Kasumi-1 (cell line): ENCODE measurements at places on chromosomes 7 and 10.

DNA sequence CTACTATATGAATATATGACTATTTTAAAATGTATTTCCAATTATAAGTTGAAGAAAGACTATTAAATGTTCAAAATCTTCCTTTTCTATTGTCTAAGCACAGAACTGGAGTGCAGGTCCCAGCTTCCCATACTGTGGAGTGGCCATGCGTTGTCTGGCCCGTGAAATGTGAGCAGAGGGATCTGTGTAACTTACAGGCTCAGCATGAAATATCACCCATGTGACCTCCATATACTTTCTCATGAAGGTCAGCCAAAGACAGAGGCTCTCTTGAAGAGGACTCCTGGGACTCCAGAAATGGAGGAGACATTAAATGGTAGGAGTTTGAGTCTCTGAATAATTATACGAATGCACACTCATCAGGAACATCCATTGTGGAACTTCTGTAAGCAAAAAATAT lies 92.4 kb upstream of the CAV2 start:
- DNase-seq = no peak

DNA sequence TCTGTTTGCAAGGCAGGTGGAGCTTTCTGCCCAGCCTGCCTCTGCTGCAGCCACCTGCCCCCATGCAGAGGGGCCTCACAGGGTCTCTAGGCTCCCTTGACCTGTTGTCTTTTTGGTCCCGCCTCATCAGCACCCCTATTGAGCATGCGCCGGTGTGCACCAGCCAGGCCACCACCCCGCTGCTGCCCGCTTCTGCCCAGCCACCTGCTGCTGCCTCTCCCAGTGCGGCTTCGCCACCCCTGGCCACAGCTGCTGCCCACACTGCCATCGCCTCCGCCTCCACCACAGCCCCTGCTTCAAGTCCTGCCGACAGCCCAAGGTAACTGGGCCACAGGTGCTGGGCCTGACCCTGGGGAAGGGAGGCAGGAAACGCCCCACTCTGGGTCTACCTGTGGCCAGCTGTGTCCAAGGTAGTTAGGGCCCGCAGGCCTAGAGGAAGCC lies 38.1 kb downstream of the LDB3 start:
- DNase-seq = no peak

DNA sequence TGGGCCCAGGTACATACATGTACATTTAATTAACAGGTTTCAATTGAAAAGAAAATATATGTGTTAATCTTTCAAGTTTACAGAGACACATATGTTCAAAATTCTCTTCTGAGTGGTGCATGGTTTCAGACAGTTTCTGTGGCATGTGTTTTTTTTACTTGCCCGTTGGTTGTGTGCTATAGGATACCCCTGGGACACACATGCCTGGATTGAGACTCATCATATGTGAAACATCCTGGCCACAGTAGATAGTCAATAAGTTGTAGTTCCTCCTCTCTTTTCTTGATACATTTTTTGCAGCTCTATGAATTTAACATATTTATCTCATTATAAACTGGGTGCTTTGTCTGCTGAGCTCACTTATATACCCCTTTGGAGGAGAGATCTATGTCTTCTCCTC lies 207.8 kb upstream of the CTBP2 start:
- DNase-seq = no peak

DNA sequence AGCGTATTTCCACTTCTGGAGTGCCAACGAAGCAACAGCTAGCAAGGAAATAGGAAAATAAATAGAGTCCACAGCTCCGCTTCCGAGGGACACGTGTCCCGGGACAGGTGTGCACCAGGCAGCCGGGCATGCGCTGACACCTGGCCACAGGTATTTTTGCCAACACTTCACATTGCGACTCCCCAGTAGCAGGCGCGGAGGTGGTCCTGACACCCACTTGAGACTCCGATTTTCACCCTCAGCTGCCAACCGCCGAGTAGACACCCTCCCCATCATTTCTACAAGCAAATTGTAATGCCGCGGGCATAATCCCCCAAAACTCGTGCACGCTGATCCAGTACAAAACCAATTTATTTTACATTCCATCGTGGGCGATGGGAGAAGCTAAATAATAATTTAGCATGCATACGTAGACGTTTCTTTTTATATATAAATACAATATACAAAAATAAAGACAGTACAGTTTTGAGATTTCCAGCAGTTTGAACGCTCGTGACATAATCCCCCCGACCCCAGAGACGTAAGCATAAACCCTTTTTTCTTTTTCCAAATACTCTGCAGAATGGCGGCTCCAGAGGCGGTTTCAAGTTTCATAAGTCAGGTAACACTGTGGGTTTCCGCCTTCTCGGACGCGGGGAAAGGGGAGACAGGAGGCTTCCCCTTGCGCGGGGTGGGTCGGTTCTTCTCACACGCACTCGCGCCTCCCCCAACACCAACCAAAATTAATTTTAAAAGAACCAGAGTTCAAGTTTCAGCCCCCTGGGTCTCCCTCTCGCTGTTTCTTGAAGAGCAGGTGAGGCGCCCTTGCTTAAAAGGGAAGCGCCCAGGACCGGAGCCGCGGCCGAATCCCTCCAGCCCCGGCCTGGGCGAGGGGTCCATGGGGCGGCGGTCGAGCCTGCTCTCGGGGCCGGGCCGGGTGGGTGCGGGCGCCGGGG lies 5.7 kb downstream of the MNX1 start:
- DNase-seq = no peak

DNA sequence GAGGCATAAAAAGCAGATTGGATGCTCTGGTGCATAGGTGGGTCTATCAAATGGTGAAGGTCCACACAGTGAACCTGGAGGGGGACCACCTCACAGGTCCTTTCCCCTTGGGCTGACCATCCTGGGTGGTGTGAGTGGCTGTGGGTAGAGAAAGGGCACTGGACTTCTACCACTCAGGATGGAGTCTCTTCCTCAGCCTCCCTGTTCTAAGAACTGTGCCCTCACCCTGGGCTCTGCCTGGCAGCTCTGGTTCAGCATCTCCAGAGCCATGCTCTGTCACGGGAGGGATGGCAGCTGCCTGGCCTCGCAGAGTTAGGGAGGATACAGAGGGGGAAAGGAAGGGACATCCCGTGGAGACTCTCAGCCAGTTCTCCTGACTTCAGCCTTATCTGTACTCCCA lies 121.8 kb downstream of the TAX1BP1 start:
- no peak for DNase-seq

- DNase-seq = no peak
Observed at GRCh38 chr10:93064874-93065660, 4.5 kb downstream of the CYP26C1 start.

- DNase-seq = peak; percentile 70
Observed at GRCh38 chr7:113289140-113289740, 170.9 kb upstream of the SMIM30 start.

DNA sequence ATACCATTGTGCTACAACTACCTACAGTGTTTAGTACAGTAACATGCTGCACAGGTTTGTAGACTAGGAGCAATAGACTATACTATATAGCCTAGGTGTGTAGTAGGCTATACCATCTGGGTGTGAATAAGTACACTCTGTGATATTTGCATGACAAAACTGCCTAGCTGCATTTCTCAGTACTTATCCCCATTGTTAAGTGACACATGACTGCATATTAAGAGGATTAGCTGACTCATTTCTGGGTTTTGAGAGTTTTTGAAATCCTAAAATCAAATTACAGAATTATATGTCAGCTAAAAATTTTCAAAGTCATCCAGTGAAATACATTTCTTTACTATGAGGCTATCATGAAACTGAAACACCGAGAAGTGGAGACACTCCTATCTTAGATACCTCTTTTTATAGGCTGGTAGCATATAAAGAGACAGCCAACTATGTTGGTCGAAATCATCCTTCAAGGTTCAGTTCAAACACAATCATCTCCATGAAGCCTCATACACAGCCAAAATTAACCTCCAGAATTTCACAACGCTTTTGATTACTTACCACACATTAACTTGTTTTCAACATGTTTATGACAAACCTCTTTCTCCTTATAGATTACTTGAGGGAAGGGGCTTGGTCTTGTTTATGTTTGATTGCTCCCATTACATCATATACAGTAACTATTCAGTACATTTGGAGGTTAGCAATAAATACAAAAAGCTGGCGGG lies 89.8 kb upstream of the ANK3 start:
- no peak for DNase-seq

- peak; percentile 8 for DNase-seq
Observed at GRCh38 chr10:120514035-120514620, 57.1 kb downstream of the PLPP4 start.

GRCh38 chr10:128187788-128188185 lies 61.6 kb upstream of the MKI67 start:
- no peak for DNase-seq

- DNase-seq = no peak
Observed at GRCh38 chr7:69665369-69665768, 67.1 kb downstream of the AUTS2 start.

GRCh38 chr7:25864943-25865751 lies 286.9 kb upstream of the NFE2L3 start:
- no peak for DNase-seq

DNA sequence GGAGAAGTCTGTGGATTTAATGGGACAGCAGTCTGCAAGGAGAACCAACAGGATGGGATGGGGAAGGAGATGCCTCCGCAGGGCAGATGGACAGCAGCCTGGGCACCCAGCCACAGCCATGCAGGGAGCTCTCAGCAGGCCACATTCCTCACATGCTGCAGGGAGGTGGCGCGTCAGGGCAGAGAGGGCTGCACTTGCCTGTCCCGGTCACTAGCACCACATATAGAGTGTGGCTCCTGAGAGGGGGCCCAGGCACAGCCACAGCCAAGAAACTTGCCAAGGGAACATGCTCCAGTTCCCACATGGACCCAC lies 86.8 kb upstream of the ZMIZ1 start:
- DNase-seq = no peak

DNA sequence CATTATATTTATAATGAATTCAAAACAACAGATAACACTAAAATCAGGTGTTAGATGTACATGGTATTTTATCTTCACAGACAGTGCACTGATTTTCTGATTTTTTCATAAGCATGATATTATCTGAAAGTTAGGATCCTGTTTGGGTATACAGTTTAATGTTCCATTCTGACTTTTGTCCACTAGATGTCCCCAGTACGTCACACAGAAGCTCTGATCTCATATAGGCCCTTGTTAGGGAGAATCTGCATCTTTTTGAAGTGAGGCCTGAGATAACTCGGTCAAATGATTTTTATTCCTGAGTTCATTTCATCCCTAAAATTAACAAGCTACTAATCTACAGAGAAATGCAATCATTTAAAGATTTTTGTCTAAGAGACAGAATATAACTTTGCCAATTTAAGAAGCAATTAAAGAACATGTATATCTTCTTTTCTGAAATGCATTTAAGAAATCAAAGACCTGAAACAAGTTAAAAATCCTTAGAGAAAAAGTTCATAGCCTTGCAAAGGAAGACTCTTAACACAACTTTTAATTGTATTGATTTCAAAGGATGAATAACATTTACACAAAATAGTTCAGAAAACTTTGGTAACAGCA lies 72.0 kb upstream of the TES start:
- DNase-seq = peak; percentile 77

DNA sequence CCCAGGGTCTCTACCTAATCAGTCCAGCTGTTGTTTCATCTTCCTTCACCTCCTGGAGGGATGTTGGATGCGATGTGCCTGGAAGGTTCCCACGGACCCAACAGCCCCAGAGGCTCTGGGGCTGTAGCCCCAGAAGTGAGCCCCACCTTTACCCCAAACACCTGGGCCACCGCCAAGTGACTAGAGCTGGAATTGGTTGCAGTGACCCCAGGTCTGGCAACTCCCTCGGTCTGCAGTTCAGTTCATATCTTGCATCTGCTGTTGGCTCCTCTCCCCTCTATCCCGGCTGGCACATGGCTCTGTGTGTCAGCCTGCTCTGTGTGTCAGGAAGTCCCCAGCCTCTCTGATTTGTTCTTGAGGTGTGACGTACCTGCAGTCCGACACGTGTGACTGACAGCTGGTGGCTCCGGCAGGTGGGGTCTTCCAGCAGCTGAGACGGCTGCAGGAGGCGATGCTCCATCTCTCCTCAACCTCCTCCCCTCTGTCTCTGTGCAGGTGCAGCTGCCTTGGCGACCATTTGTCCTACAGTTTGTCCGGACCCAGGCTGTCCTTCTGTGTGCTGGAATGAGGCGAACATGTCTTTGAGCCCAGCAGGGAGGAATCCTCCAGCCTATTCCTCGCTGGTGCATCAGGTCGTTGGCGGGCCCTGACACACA lies 38.6 kb downstream of the ELFN1 start:
- DNase-seq = no peak

GRCh38 chr7:47573758-47574481 lies 8.0 kb downstream of the TNS3 start:
- no peak for DNase-seq

- DNase-seq = no peak
Observed at GRCh38 chr10:11294831-11295450, 277.3 kb downstream of the CELF2 start.

DNA sequence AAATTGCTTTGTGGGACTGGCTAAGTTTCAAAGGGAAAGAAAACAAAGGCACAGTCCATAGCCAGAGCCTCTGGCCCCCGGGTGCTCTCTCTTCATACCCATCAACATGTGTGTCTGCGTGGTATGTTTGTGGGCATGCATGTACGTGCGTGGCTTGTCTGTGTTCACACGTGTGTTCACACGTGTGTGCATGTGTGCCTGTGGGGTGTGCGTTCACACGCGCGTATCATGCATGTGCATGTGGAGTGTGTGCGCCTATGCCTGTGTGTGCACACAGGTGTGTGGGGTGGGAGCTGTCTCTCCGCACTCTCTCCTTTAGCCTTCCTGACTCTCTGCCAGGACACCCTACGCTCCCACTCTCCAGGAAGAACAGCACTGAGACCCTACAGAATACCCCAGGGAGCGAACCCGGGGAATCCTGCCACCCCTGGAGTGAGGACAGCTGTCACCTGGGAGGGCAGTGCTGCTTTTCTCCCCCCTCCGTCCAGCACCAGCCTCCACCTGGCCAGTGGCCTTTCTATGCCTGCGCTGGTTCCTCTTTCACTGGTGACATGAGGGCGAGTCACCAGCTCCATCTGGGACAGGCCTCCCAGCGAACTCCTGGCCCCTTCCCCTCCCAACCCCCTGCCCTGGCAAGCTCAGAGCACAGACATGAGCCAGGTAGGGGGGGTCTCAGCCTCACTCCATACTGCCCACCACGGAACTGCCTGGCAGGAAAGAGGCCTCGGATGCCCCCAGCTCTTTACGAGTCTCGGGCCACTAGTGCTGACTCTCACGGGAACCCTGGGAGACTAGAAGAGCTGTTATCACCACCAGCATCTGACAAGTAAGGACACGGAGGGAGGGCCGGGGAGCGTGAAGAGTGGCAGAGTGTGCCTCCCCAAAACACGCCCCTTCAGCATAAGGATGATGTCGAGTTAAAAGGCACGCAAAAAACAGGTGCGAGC lies 16.5 kb downstream of the WDR86 start:
- DNase-seq = no peak

DNA sequence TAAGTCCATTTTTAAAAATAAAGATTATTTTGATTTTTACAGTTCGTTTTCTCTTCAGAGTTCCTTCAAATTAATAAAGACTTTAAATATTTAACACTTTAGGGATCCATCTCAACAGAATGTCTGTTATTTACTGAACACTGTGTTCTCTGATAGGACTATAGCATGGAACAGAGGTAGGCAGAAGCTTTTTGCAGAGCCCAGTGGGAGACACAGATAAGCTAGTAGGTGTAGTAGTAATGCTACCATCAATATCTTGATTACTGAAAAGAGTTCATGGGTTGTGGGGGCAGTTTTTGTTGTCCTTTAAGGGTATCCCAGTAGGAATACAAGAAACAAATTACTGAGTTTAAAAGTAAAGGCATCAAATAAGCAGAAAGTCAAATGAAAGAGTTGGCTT lies 140.5 kb downstream of the HBP1 start:
- no peak for DNase-seq

GRCh38 chr10:2913474-2913873 lies 153.9 kb upstream of the PFKP start:
- no peak for DNase-seq

- DNase-seq = peak; percentile 79
Observed at GRCh38 chr10:49164559-49165188, 23.5 kb downstream of the TMEM273 start.
